ENCODE measurements at places on chromosomes 6 and 20.

GRCh38 chr6:167750956-167751358 lies 75.8 kb upstream of the AFDN start:
- no peak for DNase-seq

GRCh38 chr6:139736325-139736906 lies 362.0 kb upstream of the CITED2 start:
- no peak for DNase-seq

- DNase-seq, result no peak
Measured at GRCh38 chr6:55496201-55496600, 82.8 kb downstream of the HMGCLL1 start.

- no peak for DNase-seq
Measured at GRCh38 chr20:44074252-44075151, 112.5 kb downstream of the JPH2 start.

DNA sequence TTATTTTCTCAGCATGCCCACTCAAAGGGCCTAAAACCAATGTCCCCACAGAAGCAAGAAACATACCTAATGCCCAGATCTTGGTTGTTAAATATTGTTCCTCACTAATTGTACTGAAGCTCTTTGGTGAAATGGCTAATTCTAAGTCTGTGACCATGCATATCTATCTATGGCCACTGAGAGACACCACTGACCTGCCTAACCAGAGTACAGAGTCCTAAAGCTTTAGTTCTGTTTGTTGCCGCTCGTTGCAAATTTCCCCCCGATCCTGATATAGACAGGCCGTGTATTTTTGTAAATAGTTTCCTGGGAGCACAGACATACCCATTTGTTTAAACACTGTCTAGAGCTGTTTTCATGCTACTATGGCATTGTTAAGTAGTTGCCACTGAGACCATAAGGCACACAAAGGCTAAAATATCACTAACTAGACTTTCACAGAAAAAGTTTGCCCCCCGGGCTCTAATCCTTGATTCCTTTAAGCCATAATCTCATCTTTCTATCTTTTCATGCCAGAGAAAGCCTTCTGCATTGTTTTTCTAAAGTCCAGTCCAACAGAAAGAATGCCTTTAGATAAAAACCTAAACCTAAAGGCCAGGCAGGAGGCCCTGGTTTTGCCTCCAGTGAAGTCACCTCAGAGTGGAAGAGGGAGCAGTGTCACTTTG lies 48.7 kb downstream of the DNAAF9 start:
- DNase-seq, result no peak

DNA sequence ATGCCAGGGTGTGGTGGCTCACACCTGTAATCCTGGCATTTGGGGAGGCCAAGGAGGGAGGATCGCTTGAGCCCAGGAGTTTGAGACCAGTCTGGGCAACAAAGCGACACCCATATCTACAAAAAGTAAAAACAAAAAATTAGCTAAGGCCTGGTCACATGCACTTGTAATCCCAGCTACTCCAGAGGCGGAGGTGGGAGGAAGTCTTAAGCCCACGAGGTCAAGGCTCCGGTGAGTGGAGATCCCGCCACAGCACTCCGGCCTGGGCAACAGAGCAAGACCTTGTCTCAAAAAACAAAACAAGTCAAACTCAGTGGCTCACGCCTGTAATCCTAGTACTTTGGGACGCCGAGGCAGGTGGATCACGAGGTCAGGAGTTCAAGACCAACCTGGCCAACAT lies 35.6 kb downstream of the SRSF3 start:
- DNase-seq, result no peak

GRCh38 chr20:53873230-53873604 lies 197.2 kb downstream of the BCAS1 start:
- DNase-seq, result no peak

DNA sequence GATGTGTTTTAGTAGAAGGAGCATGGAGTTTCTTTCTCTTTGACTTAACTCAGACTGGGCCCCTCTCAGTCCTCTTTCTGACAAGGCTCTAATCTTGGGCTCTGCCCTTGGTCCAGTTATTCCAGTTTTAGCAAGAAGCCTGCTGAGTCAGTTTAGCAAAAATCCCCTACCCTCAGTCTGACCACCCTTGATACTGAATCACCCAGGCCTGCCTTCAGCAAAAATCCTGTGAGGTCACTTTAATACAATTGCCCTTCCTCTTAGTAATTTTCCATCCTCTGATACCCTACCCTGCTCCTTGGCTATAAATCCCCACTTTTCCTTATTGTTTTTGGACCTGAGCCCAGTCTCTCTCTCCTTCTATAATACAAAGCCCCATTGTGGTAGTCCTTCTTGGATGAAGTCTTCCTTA lies 326.7 kb upstream of the NOX3 start:
- no peak for DNase-seq

- DNase-seq, result no peak
Measured at GRCh38 chr20:57808264-57809070, 98.7 kb upstream of the PMEPA1 start.

GRCh38 chr20:43778375-43778774 lies 51.6 kb upstream of the GTSF1L start:
- no peak for DNase-seq

DNA sequence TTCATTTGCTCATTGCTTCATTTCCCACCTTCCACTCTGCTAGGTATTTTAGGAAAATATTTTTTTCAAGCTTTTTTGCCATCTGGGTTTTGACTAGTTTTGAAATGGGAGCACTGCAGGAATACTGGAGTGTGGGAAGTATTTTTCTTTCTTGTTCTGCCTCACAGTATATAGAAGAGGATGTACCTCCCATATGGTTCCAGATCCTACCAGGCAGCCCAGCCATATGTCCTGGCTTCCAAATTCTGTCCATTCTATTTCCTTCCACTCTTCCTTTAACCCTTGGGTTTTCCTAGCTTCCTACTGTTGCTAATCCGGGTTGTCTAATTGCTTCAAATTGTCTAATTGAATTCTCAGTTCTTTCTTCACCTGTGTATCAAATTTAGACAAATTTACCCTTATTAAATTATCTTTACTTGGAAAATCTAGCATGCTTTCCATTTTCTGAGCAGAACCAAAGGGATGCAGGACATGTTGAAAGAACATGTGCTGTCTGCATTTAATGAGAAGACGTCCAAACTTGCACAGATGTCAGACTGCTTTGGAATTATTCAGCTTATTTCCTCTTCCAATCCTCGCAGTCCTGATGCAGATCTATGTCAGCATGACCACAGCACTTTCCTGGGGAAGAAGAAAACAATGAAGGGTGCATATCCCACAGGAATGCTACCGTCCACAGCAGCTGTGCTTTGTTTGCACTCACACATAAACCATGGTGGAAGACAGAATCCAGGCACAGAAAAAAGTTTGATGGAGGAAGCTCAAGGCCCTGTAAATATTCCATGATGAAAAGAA lies 1273.9 kb upstream of the MAP3K7 start:
- no peak for DNase-seq

DNA sequence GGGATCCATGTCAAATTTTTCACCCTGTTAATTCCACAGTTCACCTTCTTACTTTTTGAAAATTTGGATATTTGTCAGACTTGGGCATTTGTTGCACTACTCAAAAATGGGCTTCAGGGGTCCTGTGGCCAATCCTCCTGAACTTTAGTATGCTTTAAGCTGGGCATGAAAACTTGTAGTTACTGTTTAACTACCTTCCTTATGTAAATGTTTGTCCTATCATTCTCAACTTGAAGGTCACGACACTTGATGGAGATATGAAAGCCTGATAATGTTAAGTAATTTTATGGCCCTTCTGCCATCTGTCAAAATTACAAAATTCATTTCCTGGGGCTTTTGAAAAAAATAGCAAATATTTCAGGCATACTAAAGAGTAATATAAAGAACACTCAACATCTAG lies 4.2 kb upstream of the ZNF311 start:
- no peak for DNase-seq

DNA sequence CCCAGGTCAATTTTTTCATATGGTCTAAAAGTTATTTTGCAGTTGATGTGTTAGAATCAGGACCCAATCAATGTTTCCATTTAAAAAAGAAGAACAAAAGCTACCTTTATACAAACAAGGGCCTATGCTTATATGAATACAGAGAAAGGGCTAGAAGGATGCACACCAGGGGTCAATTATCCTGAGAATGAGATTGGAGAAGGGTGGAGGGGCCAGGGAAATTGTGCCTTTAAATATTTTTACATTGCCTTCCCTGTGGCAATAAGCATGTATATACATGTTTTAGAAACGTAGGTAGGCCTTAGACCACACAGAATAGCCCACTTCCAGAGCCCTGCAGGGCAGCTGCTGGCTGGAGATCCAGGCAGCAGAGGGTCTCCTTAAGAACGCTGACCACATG lies 12.7 kb downstream of the EXOC2 start:
- no peak for DNase-seq

GRCh38 chr6:128538763-128539162 lies 18.4 kb upstream of the PTPRK start:
- DNase-seq, result no peak

- no peak for DNase-seq
Measured at GRCh38 chr6:11552442-11552841, 14.9 kb downstream of the TMEM170B start.

- DNase-seq, result no peak
Measured at GRCh38 chr6:55825402-55826051, 49.9 kb downstream of the BMP5 start.

- DNase-seq, result no peak
Measured at GRCh38 chr6:64062960-64063683, 427.5 kb downstream of the PHF3 start.

DNA sequence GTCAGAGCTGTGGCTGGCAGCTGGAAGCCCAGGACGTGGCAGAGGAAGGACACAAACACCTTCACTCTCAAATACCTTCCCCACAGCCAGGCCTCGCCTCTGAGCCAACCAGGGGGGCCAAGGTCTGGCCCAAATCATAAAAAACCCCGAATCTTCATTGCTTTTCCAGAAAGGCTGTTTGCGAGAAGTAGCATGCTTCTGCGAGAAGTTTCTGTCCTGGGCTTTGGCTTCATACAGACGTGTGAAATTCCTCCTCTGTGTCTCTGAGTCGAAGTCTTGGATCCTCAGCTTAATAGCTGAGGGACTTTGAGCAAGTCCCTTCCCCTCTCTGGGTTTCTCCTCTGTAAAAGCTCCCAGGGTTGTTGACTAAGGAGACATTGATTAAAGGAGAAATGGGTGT lies 63.0 kb downstream of the CHMP4B start:
- no peak for DNase-seq

GRCh38 chr6:156451088-156451487 lies 326.1 kb upstream of the ARID1B start:
- no peak for DNase-seq

DNA sequence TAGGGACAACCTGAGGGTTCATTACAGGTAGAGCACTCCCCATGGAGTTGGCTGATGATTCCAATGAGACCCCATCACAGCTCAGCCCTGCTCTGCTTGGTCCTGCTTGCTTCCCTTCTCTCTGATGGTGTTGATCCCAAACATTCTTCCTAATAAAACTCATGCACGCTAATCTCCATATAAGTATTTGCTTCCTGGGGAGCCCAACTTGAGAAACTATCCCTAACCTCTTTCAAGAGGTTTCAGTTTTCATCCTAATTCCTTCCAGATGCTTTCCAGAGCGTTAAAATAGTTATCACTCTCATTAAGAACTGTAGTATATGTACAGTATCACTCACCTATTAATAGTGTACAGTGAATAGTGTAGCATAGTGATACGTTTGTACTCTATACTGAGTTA lies 68.1 kb downstream of the EPHA7 start:
- no peak for DNase-seq

GRCh38 chr20:33871362-33871761 lies 60.2 kb downstream of the CHMP4B start:
- no peak for DNase-seq

- no peak for DNase-seq
Measured at GRCh38 chr6:129667034-129667433, 42.9 kb downstream of the ARHGAP18 start.

DNA sequence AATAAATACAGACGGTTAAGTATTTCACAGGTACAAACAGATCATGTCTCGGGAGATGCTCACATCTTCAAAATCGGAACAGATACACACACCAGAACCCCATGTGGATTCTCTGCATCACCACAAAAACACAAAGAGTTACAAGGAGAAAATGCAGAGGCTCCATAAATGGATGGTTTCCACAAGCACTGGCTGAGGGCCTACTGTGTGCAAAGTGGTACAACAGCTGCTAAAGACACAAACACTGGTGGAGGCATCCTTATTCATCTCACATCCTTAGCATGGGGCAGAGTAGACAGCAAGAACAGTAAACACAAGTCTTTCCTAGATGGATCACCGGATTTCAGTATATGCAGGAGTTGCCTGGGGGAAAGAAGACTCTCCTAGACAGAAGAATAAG lies 88.8 kb downstream of the DTNBP1 start:
- no peak for DNase-seq

DNA sequence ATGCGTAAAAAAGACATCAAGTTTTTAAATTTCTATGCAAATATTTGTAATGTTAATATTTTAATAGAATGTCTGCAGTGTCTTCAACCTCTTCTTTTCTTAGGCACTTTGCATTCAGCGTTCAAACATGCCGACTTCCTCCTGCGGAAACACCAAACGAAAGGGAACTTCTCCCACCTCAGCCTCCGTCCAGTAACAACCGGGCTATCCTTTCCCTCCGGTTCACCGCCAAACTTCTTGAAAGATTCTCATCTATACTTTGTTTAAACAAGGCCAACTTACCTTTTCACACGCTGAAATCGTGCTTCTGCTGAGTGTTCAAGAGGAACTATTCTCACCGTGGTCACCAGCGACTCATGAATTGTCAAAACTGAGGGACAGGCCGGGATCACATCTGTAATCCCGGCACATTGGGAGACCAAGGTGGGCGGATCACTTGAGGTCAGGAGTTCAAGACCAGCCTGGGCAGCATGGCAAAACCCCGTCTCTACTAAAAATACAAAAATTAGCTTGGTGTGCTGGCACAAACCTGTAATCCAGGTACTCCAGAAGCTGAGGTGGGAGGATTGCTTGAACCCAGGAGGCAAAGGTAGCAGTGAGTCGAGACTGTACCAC lies 44.8 kb downstream of the GJA1 start:
- DNase-seq, result no peak

DNA sequence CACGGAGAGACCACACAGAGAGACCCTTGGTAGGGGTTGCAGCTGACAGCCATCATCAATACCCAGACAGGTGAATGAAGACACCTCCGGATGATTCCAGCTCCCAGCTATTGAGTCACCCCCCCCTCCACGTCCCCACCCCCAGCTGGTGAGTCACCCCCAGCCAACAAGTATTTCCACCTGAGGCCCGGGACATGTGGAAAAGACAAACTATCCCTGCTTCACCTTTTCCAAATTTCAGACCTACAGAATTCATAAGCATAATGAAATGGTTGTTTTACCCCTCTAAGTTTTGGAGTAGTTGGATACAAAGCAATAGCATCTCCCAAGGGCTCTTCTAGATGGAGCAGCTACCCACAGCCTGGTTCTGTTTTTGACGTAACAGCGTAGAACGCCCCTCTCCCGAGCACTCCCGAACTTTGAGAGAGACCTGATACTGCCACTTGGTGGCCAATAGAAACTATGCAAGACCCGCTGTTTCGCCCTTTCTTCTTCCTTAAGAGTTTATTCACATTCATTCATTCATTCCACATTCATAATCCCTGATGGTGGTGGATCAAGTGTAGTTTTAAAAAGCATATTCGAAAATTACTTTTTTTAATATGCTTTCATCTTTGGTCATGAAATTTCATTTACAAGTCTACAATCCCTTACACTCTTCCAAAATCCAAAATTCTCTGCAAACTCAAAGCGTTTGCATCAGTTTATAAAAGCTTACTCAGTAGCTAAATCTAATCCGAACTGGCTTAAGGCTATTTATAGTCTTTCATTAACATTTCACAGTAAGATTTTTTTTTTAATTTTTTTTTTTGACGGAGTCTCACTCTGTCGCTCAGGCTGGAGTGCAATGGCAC lies 15.1 kb upstream of the PPP1R16B start:
- DNase-seq, result peak; percentile 36

GRCh38 chr6:13268913-13269518 lies 59.3 kb downstream of the TBC1D7 start:
- no peak for DNase-seq
